Muscle of arm (tissue), 14 donors: ENCODE measurements at places on chromosomes 12 and 14. TPM values are rescaled to one million over a fixed set of nuclear protein-coding genes. Genes with fewer than 3 reads are reported as not detected.

Gene CDKN3
- polyA plus RNA-seq = 27.4 TPM

Gene RNF212B
- polyA plus RNA-seq = not detected

Gene NID2
- not detected for polyA plus RNA-seq

Gene CCDC59
- polyA plus RNA-seq = 37.0 TPM

Gene LRP1-AS
- 1.5 TPM for polyA plus RNA-seq

Gene KRT72
- polyA plus RNA-seq = not detected

Gene CD4
- 4.8 TPM for polyA plus RNA-seq

Gene CMKLR1
- 4.5 TPM for polyA plus RNA-seq

Gene TAS2R10
- 1.2 TPM for polyA plus RNA-seq

Gene HHIPL1
- polyA plus RNA-seq = 1.2 TPM

Gene HECTD1
- 127 TPM for polyA plus RNA-seq

Gene MYO1H
- 0.28 TPM for polyA plus RNA-seq

Gene HOXC5
- 0.25 TPM for polyA plus RNA-seq

Gene GDF3
- not detected for polyA plus RNA-seq

Gene CISTR
- polyA plus RNA-seq = not detected

Gene A2M
- 298 TPM for polyA plus RNA-seq
